ENCODE measurements at places on chromosomes 3 and 15.

DNA sequence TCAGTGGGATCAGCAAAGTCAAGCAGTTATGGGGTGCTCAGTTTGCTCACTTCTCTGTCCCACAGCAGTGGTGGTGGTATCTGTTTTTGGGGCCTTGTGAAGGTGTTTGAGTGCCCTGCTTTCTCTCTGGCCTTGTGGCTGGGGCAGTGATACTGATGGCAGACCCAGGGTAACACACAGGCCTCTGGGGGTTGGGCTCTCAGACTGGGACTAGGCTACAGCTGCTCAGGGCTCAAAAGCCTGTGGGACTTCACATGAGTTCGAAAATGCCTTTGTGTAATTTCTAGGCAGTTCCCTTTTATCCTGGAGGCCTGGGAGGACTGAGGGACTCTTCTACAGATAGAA is 75.3 kb downstream of the STXBP5L start:
- no peak for DNase-seq

DNA sequence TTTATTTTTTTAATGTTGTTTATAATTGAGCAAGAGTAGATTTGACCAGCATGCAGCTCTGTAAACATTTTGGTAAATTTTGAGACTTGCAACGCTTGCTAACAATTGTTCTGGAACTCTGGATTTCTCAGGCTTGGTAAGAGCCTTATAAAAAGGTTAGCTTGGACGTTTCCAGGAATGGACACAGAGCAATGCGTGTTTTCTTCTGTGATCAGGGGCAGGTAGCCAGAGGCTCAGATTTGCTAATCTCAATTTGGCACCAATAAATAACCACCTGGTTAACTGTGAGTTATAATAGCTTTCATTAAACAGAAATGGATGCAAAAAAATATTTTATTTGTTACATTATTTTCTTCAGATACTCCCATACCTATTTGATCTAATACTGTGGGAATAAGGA is 39.8 kb downstream of the CADM2 start:
- no peak for DNase-seq

GRCh38 chr15:101453123-101454120 is 36.1 kb downstream of the PCSK6 start:
- no peak for DNase-seq

DNA sequence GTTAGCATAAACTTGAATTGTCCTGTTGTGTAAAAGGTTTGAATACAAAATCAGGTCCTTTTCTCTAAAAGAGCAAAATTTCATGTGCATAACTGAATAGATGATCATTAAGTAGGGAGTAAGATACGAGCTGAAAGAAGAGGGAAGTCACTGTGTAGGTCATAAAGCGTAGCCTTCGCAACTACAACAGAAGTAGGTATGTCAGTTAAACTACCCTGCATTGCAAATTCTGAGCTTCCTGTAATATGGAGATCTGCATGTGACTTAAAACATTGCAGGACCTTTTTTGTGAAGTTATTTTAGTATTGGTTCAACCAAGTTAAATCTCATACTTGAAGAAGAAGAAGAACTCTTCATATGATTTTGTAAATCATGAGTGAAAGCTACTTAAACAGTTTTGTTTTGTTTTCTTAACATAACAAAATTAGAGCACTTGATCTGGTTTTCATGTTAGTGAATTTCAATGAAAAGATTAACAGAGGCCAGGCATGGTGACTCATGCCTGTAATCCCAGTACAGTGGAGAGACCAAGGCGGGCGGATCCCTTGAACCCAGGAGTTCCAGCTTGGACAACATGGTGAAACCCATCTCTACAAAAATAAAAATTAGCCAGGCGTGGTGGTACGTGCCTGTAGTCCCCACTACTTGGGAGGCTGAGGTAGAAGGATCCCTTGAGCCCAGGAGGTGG is 26.4 kb downstream of the ARMC8 start:
- no peak for DNase-seq

DNA sequence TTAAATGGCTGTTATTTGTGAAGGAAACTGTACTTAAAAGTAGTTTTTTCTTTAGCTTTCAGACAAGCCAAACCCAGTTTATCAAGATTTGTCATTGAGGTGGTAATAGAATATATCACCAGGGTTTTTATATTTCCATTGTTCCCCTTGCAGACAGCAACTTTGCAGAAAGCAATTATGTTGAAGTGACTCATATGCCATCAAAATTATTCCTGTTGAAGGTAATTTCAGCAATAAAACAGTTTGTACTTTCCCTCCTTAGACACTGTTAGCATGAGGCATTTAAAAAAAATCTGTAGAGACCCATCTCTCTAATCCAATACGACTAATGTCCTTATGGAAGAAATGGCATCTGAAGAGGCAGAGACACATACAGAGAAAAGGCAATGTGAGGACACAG is 219.0 kb downstream of the NFKBIZ start:
- DNase-seq, result no peak

GRCh38 chr3:52518723-52519444 is 14.8 kb downstream of the NT5DC2 start:
- DNase-seq, result no peak

DNA sequence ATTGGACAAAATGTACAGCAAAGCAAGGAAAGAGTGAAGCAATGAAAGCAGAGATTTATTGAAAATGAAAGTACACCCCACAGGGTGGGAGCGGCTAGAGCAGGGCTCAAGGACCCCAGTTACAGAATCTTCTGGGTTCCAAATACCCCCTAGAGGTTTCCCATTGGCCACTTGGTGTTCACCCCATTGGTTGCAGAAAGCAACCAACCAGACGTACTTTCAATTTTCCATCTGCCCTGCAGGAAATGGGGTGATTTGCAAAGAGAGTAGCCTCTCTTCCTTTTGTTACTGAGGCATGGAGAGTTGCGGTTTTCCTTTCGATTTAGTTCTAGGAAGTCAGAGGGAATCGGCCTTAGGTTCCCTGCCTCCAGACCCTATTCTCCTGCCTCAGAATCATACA is 2.4 kb downstream of the PML start:
- DNase-seq, result no peak

DNA sequence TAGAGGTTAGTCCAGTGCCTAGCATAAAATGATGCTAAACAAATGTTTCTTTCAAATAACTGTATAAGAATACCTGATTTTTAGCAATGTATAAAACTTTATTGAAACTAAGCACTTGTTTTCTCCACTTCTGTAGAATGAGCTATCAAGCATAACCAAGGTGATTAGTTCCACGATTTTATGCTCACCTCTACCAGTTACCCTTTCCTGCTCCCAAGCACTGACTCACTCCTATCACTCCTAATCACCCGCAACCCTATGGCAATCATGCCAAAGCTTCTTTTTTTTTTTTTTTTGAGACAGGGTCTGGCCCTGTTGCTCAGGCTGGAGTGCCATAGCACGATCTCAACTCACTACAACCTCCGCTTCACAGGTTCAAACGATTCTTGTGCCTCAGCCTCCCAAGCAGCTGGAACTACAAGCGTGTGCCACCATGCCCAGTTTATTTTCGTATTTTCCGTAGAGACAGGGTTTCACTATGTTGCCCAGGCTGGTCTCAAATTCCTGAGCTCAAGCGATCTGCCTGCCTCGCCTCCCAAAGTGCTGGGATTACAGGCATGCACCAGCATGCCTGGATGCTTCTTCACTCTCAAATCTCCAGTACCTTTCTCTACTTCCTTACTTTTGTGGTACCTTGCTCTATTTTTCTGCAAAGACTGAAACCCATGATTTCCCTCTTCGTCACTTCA is 3.9 kb downstream of the HSPBAP1 start:
- no peak for DNase-seq

DNA sequence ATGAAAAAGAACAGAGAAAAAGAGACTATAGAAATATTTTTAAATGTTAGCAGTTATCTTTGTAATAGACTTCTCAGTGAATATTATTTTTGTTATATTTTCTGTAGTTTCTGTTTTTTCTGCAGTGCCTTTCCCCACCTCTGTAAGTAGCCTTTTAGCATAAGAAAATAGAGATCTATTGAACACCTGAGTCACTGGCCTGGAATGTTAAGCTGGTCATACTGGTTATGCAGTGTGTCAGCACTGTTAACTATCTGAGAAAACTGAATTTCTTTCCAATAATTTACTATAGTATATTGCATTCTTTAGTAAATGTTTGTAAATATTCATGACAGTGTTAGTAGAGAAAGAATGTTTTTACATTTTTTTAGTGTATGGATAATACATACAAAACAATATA is 79.8 kb downstream of the NECTIN3 start:
- no peak for DNase-seq

Data from activated naive CD4-positive, alpha-beta T cell (primary cell).